ENCODE measurements at places on chromosomes 12 and 14. TPM values are rescaled to one million over a fixed set of nuclear protein-coding genes. Genes with fewer than 3 reads are reported as not detected.
A peak's percentile ranks its signal among the peaks of the same experiment; 100 is the strongest.

The RFX4 gene
- total RNA-seq: not detected

DNA sequence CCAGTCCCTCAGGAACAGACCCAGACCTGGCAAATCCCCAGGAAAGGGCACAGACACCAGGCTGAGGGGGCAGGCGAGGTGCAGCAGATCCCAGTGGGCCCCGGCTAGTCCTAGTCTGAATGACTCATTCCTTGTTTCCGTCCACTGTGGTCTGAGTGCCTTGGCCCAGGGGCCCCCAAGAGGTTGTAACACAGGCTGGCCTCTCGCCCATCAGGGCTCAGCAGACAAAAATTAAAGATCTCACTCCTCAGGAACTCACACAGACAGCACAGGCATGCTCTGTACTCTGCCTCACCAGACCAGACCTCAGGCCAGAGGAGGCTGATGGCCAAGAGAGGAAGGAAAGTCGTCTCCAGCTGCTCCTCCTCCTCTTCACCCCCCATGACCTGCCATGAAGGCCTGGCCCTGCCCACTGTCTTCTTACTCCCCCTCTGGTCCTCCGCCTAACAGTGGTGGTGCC is 7.7 kb upstream of the LTBP2 start:
- no peaks in the 10 kb centered on the region for H3K36me3 ChIP-seq
- peak; percentile 99 for DNase-seq
- no peak overlapping the region for H3K4me3 ChIP-seq
- peak overlapping the region; percentile 81 for H3K27ac ChIP-seq
- no peaks in the 10 kb centered on the region for H3K27me3 ChIP-seq

DNA sequence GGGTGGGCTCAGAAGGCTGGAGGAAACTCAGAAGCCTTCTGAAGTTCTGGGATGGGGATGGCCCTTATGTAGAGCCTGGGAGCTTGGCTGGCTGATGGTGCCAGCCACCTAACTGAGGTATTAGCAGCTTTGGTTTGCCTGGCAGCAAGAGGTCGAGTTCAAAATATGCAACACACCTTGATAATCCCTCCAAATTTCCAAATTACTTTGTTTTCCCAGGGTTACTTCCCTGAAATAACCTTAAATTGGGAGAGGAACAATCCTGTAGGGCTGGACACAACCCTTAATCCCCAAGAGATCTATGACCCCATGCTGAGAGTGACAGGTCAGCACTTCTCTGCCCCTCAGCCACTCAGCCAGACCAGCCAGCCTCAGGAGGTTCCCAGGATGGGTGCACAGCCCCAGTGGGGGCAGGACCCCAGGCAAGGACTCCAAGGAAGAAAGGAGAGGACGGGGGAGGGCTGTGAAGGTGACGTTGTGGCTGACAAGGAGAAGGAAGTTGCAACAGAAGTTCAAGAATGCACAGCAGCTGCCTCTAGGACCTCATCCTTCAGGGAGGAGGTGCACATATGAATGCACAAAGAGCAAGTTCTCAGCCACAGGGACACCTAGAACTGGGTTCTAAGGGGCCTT is 18.6 kb upstream of the KRT77 start:
- H3K4me3 ChIP-seq: no peak overlapping the region
- no peak overlapping the region for H3K27ac ChIP-seq
- no peaks in the 10 kb centered on the region for H3K36me3 ChIP-seq
- DNase-seq: no peak
- H3K27me3 ChIP-seq: no peaks in the 10 kb centered on the region

DNA sequence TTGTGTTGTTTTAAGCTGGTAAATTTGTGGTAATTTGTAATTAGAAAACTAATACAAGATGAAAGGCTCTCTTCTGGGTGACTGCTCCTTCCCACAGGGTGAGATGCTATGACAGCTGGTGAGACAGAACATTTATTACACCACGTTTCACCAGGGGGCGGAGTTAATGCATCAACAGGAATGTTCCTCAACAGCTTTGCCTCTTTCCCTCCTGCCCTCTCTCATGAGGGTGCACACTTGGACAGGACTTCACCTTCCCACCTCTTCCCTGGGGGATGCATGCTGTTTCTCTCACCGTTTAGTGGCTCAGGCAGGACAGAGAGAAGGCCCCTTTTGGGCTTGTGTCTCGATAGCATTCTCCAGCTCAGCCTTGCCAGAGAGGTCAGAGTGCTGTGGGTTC is 13.4 kb upstream of the PPP1R1A start:
- no peaks in the 10 kb centered on the region for H3K27me3 ChIP-seq
- no peak overlapping the region for H3K4me3 ChIP-seq
- no peaks in the 10 kb centered on the region for H3K4me1 ChIP-seq
- no peaks in the 10 kb centered on the region for H3K36me3 ChIP-seq

- H3K36me3 ChIP-seq: no peaks in the 10 kb centered on the region
- no peak overlapping the region for H3K27ac ChIP-seq
- no peaks in the 10 kb centered on the region for H3K4me1 ChIP-seq
- H3K27me3 ChIP-seq: no peaks in the 10 kb centered on the region
Observed at GRCh38 chr12:33596061-33596460, 156.4 kb upstream of the SYT10 start.

The POMT2 gene
- 9.6 TPM for total RNA-seq

DNA sequence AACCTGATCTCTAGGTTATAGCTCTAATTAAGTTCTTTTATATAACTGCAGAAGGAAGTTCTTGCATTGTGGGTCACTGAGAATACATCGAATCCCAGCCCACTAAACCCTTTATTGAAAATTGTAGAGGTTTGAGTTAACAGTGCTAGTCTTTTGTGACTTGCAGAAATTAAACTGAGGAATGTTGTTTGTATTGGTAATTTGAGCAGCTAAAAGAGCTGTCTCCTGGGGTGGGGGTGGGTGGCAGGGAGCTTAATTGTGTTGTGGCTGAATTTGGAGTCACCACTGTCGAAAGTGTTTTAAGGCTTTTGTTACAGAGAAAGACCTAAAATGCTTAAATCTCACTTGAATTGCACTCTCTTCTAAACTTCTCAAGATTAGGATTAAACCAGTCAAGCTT is 3.2 kb upstream of the COX8C start:
- H3K36me3 ChIP-seq: no peaks in the 10 kb centered on the region
- no peak overlapping the region for H3K4me3 ChIP-seq
- DNase-seq: no peak
- no peak overlapping the region for H3K27ac ChIP-seq
- H3K4me1 ChIP-seq: no peaks in the 10 kb centered on the region
- no peaks in the 10 kb centered on the region for H3K27me3 ChIP-seq

- H3K36me3 ChIP-seq: peaks cover 5% of the 10 kb centered on the region
- peaks cover 12% of the 10 kb centered on the region for H3K4me1 ChIP-seq
- no peak for DNase-seq
- H3K27me3 ChIP-seq: no peaks in the 10 kb centered on the region
- no peak overlapping the region for H3K27ac ChIP-seq
Observed at GRCh38 chr12:122306407-122306806, 40.1 kb upstream of the VPS33A start.

GRCh38 chr12:25427337-25428249 is 125.5 kb downstream of the LMNTD1 start:
- no peak overlapping the region for H3K27ac ChIP-seq
- H3K36me3 ChIP-seq: no peaks in the 10 kb centered on the region
- DNase-seq: peak; percentile 43
- no peaks in the 10 kb centered on the region for H3K27me3 ChIP-seq
- H3K4me1 ChIP-seq: peaks cover 6% of the 10 kb centered on the region

DNA sequence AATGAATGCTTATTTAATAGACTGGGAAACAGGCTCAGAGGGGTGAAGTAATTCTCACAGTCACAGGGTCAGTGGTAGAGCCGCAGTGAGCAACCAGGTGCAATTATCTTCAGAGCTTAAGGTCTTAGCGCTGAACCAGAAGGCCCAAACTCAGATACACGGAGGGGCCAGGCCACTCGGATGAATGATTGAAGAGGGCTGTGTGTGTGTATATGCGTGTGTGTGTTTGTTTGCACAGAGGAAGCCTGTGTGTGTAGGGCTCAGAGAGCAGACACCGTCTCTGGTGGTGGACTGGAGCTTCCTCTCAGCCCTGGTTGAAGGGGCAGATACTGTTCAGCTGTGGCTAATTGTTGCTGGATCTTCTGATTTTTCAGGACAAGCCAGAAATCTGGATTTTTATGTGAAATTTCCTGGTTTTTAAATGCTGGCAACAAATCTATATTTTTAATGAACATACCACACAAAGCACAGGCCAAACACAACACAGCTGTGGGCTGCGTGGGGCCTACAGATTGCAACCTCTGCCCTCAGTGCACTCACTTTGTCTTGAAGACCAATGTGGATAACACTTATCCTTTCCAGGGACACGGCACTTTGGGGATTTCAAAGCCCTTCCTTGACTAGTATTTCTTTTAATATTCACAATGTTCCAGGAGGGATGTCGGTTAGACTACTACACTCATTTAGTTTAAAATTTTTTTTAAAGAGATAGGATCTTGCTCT is 94.5 kb upstream of the NRXN3 start:
- no peak for DNase-seq
- H3K4me3 ChIP-seq: no peak overlapping the region

DNA sequence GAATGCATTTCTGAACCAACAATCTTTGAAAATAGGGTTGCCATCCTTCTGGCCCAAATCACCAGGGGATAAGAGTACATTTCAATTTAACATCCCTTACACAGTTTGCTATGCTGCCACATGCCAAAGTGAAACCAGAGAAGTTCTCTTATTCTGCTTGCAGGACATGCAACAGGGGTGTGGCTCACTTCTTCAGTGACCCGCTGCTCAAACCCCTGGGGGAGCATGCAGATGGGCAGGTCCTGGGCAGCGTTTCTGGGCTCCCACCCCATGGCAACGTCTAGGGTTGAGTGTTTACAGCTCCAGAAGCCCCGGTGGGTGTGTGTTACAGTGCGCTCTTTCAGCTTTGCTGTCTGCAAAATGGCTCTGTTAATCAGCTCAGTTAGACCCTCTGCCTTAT is 1306.3 kb upstream of the TMEM132C start:
- no peaks in the 10 kb centered on the region for H3K27me3 ChIP-seq
- no peaks in the 10 kb centered on the region for H3K4me1 ChIP-seq
- no peak for DNase-seq
- H3K27ac ChIP-seq: no peak overlapping the region

- H3K27me3 ChIP-seq: no peaks in the 10 kb centered on the region
- H3K36me3 ChIP-seq: no peaks in the 10 kb centered on the region
- no peaks in the 10 kb centered on the region for H3K4me1 ChIP-seq
- H3K4me3 ChIP-seq: no peak overlapping the region
Observed at GRCh38 chr12:131704509-131704908, 6.4 kb upstream of the SFSWAP start.

DNA sequence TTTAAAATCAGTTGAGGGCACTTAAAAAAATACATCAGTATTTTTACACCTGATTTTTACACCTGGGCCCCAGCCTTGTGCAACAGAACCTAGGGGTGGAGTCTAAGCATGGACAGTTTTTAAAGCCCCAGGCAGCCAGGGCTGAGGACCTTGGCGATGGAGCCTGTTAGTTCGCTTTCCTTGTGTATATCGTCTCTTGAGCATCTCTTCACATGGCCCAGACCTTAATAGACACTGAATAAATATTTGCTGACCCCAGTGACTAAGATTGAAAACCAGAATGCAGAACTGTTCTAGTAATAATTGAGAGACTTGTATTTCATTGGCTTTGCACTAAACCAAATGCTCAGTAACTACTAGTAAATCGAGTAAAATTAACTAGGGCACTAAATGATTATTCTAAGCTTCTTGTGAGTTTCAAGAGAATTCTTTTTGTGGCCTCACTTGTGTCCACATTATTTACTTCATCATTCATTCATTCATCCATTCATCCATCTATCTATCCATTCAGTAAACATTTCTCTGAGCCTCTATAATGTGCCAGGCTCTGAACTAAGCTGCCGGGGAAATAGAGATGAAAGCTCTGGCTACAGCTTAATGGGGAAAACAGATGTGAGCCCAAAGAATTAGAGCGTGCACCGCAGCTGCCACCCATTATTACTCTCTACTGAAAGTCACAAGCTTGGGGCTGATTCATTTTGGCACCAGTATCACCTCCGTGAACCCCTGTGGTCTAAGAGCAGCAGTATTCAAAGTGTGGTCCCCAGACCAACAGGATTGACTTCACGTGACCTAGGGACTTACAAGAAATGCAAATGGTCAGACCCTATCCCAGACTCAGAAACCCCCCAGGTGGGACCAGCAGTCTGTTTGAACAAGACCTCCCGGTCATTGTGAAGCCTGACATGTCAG is 30.7 kb upstream of the BCL7A start:
- H3K4me1 ChIP-seq: peaks cover 10% of the 10 kb centered on the region
- H3K27ac ChIP-seq: peak overlapping the region; percentile 95
- no peaks in the 10 kb centered on the region for H3K36me3 ChIP-seq
- peak; percentile 43 for DNase-seq
- no peak overlapping the region for H3K4me3 ChIP-seq

The RNF34 gene
- total RNA-seq: 79.4 TPM

The LRRC10 gene
- total RNA-seq: not detected

- no peak overlapping the region for H3K4me3 ChIP-seq
- no peaks in the 10 kb centered on the region for H3K4me1 ChIP-seq
- no peak overlapping the region for H3K27ac ChIP-seq
- H3K36me3 ChIP-seq: no peaks in the 10 kb centered on the region
- no peaks in the 10 kb centered on the region for H3K27me3 ChIP-seq
Observed at GRCh38 chr14:66025779-66026178, 460.4 kb upstream of the CCDC196 start.

- no peaks in the 10 kb centered on the region for H3K27me3 ChIP-seq
- H3K4me1 ChIP-seq: no peaks in the 10 kb centered on the region
- no peaks in the 10 kb centered on the region for H3K36me3 ChIP-seq
- H3K4me3 ChIP-seq: no peak overlapping the region
- no peak for DNase-seq
Observed at GRCh38 chr12:49288922-49289555, 5.9 kb upstream of the PRPH start.

GRCh38 chr14:64401949-64402348 is 13.8 kb downstream of the MTHFD1 start:
- no peak overlapping the region for H3K4me3 ChIP-seq
- no peaks in the 10 kb centered on the region for H3K27me3 ChIP-seq
- H3K4me1 ChIP-seq: no peaks in the 10 kb centered on the region
- no peaks in the 10 kb centered on the region for H3K36me3 ChIP-seq
- no peak overlapping the region for H3K27ac ChIP-seq
- no peak for DNase-seq
